ENCODE measurements at places on chromosomes 7 and 10. TPM values are rescaled to one million over a fixed set of nuclear protein-coding genes. Genes with fewer than 3 reads are reported as not detected.
A peak's percentile ranks its signal among the peaks of the same experiment; 100 is the strongest.

DNA sequence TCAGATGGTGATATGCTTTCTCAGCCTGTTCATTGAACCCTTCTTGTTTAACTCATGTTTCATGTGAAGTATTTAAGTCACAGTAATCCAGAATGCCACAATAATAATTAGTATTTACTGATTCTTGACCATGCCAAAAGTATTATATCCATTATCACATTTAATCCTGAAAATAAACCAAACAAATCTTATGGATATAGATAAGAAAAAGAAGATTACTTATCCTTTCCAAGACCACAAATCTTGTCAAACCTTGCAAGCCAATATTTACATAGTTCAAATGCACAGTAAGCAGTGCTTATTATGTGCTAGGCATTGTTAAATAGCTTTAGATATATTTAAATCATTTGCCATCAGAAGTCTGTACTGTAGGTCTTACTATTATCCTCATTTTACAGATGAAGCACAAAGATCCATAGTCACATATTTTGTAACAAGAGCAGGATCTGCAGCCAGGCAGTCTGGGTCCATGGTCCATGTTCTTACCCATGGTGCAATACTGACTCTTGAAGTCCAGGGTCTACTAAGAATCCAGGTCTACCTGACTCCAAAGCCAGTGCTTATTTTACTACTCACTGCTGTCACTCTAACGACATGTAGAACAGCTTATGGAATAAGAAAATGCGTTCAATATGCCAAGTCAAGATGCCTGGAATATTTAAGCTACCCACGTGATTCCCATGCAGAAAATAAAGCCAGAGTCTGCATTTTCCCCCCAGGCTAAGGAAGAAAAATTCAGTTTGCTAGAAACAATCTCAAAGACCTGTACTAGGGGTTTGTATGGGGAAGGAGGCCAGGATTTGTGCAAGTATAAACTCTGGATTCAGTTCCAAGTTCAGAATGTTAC lies 984.8 kb upstream of the LRRTM3 start:
- H3K4me3 ChIP-seq: no peak overlapping the region
- no peak overlapping the region for H3K27ac ChIP-seq
- H3K4me1 ChIP-seq: no peaks in the 10 kb centered on the region
- no peaks in the 10 kb centered on the region for H3K36me3 ChIP-seq
- H3K27me3 ChIP-seq: no peaks in the 10 kb centered on the region

DNA sequence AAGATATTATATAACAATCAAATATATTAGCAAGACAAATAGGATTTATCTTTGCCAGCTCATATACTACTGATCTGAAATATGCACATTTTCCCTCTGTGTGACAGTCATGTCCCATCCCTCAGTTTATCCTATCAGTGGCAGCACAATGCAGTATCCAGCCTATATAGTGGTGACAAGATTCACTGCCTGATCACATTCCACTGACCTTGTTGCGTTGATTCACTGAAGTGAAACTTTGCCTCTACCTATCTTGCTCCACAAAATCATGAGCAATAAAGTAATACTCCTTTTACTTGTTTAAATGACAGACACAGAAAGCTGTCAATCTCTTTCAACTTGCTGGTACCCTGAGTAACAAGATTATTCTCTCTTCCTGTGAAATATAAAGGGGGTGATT lies 6.3 kb downstream of the PSMA2 start:
- no peaks in the 10 kb centered on the region for H3K27me3 ChIP-seq
- H3K4me3 ChIP-seq: no peak overlapping the region
- H3K4me1 ChIP-seq: peaks cover 2% of the 10 kb centered on the region
- H3K27ac ChIP-seq: no peak overlapping the region

DNA sequence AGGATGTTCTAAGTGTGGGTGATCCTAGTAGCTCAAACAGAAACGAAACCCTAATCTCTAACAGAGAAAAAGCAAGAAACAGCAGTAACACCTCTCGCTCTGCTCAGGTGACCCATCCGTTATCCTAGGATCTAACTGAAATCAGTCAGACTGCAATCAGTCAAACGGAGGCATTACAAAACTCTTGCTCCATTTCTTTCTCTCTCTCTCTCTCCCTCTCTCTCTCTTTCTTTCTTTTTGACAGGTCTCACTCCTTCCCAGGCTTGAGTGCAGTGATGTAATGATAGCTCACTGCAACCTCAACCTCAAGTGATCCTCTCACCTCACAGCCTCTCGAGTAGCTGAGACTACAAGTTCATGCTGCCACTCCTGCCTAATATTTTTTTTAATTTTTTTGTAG lies 1283.5 kb upstream of the CELF2 start:
- no peak for DNase-seq
- H3K4me3 ChIP-seq: no peak overlapping the region
- no peaks in the 10 kb centered on the region for H3K36me3 ChIP-seq
- H3K4me1 ChIP-seq: no peaks in the 10 kb centered on the region
- no peaks in the 10 kb centered on the region for H3K27me3 ChIP-seq

DNA sequence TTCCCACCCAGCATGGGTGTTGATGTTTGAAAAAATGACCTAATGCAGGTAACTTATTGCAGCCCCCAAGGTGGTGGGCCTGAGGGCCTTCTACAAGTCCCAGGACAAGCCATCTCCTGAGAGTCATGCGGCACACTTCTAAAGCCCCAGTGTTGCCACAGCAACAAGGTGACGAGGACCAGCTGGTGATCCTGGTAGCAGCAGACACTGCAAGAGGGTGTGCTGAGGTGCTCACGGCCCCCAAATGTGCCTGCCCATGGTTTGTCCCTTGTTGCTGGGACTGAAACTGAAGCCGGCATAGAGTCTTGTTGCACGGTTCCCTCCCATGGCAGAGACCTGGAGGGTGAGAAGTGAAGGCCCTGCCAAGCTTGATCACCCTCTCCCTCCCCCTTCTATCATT lies 333.2 kb upstream of the MGMT start:
- DNase-seq: no peak
- H3K4me1 ChIP-seq: no peaks in the 10 kb centered on the region
- no peak overlapping the region for H3K27ac ChIP-seq
- H3K27me3 ChIP-seq: peaks cover 1% of the 10 kb centered on the region

DNA sequence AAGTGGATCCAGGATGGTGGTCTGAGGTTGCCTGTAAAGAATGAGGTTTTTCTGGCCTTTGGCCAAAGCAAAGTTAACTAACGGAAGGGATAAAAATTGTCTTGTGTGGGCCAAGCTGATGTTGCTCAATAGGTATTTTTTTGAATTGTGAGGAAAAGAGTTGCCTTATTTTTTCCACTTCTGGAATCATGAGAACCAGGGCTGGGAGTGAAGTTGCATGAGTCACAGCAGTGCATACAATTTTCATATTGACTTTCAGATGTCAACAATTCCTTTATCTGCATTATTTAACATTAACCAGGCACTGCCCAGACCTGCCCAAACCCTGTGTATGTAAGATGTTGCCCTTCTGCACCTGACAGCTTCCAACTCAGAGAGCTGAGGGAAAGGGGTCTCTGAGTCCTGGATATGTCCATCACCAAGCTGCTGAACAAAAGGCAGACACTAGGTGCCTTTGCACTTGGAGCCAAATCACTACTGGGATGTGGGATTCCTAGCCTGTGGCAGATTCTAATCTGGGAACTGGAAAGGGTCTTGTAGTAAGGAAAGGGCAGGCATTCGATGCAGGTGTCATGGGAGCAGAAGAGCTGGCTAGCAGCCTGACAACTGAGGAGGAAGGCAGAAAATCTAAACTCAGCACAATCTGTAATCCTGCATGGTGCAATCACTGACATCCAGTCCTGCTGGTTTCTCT lies 52.3 kb upstream of the SLC35B4 start:
- H3K27me3 ChIP-seq: no peaks in the 10 kb centered on the region
- H3K4me1 ChIP-seq: peaks cover 8% of the 10 kb centered on the region
- H3K27ac ChIP-seq: no peak overlapping the region
- DNase-seq: peak; percentile 51
- H3K36me3 ChIP-seq: no peaks in the 10 kb centered on the region

GRCh38 chr7:32611201-32612099 lies 116.2 kb downstream of the AVL9 start:
- DNase-seq: no peak
- no peaks in the 10 kb centered on the region for H3K27me3 ChIP-seq
- H3K4me1 ChIP-seq: no peaks in the 10 kb centered on the region
- no peak overlapping the region for H3K27ac ChIP-seq
- H3K4me3 ChIP-seq: no peak overlapping the region

DNA sequence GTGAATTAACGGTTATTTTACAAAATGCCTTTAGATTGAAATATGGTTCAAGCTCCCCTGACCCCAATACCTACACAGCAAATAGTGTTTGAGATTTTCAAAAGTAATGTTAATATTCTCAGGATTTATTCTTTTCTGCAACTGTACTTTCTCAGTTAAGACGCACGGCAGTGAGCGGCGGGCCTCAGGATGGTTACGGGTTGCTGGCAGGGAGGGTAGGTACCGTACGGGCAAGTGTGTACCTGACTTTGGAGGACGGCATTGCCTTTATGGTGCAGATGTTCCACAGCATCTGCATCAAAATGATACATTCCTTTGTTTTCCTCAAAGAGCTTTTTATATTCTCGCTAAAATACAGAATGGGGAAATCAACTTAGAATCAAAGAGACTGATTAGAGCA lies 44.8 kb downstream of the NEBL start:
- H3K4me1 ChIP-seq: no peaks in the 10 kb centered on the region

DNA sequence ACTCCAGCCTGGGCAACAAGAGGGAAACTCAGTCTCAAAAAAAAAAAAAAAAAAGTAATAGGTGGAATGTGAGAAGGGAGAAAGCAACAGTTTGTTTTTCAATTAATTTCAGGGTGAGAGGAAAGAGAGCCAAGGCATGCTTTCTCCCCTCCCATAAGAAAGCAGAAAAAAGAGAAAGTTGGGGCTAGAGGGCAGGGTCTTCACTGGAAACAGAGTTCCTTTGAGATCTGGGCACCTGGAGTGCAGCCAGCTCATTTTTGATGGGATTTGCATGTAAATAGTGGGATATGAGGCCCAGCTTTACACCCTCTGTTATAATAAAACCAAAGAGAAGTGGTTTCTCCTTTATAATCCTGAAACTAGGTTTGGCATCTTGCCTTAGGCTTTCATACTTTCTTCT lies 13.8 kb upstream of the STOX1 start:
- no peak overlapping the region for H3K4me3 ChIP-seq
- H3K4me1 ChIP-seq: peaks cover 2% of the 10 kb centered on the region
- DNase-seq: no peak
- H3K36me3 ChIP-seq: no peaks in the 10 kb centered on the region

DNA sequence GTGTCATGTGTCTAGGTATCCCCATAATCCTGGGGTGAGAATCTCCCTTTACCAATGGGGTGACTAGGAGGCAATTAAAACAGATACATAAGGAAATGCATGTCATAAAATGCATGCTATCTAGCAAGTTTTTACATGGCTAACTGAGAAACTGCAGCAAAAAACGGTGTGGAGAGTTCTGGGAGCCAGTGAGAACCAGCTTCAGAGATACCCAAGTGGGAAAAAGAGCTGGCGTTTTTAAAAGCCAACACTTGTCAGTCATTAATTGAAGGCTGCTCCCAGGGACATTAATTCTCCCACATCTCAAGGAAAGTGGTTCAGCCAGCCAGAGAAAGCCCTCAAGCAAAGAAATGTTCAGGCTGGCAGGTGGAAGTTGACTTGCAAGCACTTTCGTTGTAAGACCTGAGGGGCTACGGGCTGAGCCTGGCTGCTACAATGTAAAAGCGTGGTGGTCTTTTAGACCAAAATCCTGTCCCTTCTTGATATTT lies 28.1 kb downstream of the ST8SIA6 start:
- H3K4me1 ChIP-seq: no peaks in the 10 kb centered on the region
- DNase-seq: no peak
- H3K27ac ChIP-seq: no peak overlapping the region
- H3K4me3 ChIP-seq: no peak overlapping the region
- peaks cover 20% of the 10 kb centered on the region for H3K27me3 ChIP-seq
- no peaks in the 10 kb centered on the region for H3K36me3 ChIP-seq

- DNase-seq: peak; percentile 82
- H3K4me1 ChIP-seq: peaks cover 18% of the 10 kb centered on the region
- H3K27ac ChIP-seq: peak overlapping the region; percentile 77
- H3K4me3 ChIP-seq: no peak overlapping the region
- H3K36me3 ChIP-seq: no peaks in the 10 kb centered on the region
Observed at GRCh38 chr10:92760609-92761008, 70.9 kb downstream of the HHEX start.

GRCh38 chr7:8582728-8583127 lies 149.3 kb downstream of the NXPH1 start:
- H3K36me3 ChIP-seq: no peaks in the 10 kb centered on the region
- DNase-seq: no peak
- H3K4me1 ChIP-seq: no peaks in the 10 kb centered on the region

DNA sequence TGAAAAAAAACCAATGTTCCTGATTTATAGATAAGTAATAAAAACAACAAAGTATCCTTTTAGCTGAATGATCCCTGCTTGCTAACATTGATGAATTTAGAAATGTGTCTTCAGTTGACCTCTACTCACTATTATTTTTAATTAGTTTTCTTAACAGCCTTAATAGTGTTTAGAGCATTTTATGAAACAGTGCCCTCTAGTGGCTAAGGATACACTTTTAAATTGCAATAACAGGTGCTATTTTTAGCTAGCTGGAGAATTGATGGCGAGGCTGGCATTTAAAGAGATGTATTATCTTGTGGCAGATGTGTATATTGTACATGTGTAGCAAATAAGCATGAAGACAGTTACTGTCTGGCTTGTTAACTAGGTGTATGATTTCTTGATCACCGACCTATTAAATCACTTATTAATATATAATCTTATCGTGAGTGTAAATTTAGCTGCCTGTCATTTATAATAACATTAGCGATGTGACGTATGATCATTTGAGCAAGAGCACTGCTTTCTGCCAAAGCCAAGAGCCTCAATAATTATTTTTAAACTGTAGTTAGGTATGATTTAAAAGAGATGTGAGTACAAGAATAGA lies 451.9 kb downstream of the DPP6 start:
- H3K27me3 ChIP-seq: no peaks in the 10 kb centered on the region
- H3K27ac ChIP-seq: no peak overlapping the region

Gene ZNF467
- total RNA-seq: not detected

Gene C10orf67
- 0.18 TPM for total RNA-seq

Gene PTF1A
- not detected for total RNA-seq

Gene NKX1-2
- not detected for total RNA-seq
